ENCODE measurements at places on chromosomes 4 and X.

GRCh38 chr4:140266958-140267568 is 106.4 kb upstream of the SCOC start:
- DNase-seq = no peak

- DNase-seq = no peak
These were observed 82.8 kb downstream of the LNX1 start for GRCh38 chr4:53508446-53508845.

DNA sequence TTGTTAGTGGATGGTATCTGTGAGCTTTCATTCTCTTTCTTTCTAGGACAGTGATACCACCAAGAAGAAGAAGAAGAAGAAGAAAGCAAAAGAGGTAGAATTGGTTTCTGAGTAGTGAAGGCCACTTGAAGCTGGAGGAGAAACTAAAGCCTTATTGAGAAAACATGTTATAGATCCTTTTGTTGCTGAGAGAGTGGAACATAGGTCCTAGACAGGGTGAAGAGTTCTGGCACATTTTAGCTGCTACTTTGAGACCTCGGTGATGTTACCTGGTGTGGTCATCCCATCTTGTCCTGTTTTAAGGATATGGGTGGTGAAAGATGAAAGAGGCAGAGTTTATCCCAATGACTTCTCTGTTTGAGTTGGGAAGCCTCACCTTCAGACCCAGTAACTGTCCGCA is 14.1 kb downstream of the DKC1 start:
- DNase-seq = no peak

- no peak for DNase-seq
These were observed 334.5 kb downstream of the GALNTL6 start for GRCh38 chr4:172147687-172148086.

Data from activated CD8-positive, alpha-beta memory T cell treated with anti-CD3 and anti-CD28 coated beads for 1 hour (primary cell).